ENCODE measurements at places on chromosomes 11 and 22.

DNA sequence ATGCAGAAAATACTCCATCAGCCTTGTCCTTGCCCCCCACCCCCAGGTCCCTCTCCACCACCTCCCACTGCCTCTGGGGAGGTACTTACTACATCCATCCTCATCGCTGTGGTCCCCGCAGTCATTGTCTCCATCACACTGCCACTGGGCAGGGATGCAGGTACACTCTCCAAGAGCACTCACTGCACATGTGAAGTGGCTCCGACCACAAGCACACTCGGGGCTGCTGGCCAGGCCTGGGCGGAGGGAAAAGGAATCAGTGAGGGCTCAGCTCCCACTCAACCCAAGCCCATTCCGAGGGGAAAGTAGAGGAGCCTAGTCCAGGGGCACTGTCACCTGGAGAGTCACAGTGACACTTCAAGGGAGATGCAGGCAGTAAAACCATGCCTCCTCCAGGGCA is 15.7 kb downstream of the LRP4 start:
- DNase-seq: no peak

- DNase-seq: no peak
Measured at GRCh38 chr22:27730641-27731433, 70.7 kb downstream of the MN1 start.

- DNase-seq: no peak
Measured at GRCh38 chr22:28296452-28296851, 377.4 kb upstream of the PITPNB start.

GRCh38 chr11:67572305-67572704 is 11.3 kb upstream of the GSTP1 start:
- DNase-seq: no peak

GRCh38 chr11:73453562-73453961 is 77.4 kb downstream of the RELT start:
- DNase-seq: no peak

GRCh38 chr22:49923445-49923844 is 5.0 kb downstream of the CRELD2 start:
- no peak for DNase-seq

DNA sequence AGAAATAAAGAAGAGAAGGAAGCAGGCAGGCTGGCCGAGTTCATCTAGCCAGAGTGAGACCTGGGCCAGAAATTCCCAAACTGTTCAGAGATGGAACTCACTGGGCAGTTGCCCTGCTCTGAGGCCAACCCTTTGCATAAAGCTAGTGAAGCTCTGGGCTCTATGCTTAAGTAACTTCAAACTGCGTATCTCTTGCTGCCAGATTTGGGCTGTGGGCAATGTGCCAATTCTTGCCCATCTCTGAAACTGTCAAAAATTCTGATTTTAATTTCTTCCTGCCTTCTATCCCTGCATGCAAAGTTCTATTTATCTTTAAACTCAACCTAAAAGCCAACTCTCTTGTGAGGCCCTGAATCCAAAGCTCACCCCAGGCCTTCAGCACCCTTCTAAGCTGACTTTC is 36.2 kb upstream of the HEPHL1 start:
- no peak for DNase-seq

All from fibroblast of skin of right quadriceps (primary cell).